ENCODE measurements at places on chromosomes 7 and 10.

DNA sequence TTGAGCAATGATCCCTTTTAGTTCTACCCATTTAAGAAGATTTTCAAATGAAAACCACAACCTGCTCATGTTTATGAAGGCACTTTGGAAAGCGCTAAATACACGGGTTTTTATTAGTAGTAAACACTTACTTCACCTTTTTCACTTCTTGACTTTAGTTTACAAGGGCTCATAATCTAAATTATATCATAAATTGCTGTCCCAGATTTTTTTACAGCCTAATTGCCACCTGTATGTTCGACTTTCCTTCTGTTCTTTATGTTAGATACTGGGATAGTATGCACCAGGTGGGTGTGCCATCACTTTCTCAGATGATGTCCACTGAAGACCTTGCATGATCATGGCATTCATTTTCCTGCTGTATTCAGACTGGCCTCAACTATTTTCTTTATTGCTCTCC is 22.5 kb downstream of the CFTR start:
- DNase-seq: no peak

DNA sequence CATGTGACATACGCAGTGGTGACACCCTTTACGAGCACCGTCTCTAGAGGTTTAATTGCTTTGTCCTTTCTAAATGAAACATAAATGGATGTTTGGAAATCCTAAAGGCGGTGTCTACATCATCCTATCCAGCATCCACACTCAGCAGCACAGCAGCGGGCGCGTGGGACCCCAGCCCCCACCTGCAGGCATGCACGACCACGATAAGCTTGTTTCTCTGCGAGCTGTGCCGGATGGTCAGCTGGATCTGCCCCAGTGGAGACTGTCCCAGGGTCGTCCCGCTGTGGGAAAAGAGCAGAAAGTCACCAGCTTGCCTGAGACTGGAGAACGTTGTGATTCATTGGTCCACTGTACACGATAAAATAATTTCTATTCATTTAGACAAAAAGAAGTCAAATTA is 34.2 kb upstream of the NCAPG2 start:
- DNase-seq: no peak

DNA sequence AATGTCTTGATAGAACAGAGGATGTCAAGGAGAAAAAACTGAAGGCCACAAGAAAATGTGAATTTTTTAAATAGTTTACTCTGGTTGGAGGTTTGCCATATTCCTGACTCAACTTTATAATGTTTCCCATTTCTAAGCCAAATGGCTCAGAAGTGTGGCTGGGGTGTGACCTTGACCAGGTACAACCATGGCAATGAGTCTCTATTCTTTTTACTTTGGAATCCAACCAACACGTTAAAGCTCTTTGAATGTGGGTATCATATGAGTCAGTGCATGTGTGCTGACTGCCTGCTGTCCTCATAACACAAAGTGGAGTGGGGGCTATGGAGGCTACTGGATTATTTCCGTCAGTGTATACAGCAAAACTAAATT is 33.5 kb upstream of the DLD start:
- DNase-seq: no peak

- no peak for DNase-seq
These were observed 238.8 kb downstream of the EMX2 start for GRCh38 chr10:117781216-117781831.

- DNase-seq: no peak
These were observed 80.5 kb upstream of the SVIL start for GRCh38 chr10:29715296-29715695.

DNA sequence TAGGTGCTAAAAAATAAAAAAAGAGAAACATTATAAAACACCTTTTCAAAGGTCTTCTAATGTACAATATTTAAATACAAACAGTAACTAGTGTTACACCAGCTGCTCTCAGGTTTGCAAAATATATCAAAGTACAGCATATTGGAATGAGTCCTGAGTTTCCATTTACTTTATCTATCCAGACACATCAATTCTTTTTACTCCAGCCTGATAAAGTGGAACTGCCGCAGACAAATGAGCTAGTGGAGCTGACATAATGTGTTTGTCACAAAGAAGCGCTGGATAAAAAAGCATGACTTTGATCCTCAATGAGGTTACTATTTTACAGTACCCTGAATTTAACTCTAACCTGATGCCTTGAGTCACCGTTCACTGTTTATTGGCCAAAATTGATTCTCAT is 1243.1 kb downstream of the GATA3 start:
- no peak for DNase-seq

All from nucleus accumbens (tissue), 56 donors.